Activated CD4-positive, alpha-beta T cell treated with anti-CD3 and anti-CD28 coated beads for 1 hour (primary cell): ENCODE measurements at places on chromosomes 11 and 22.

- DNase-seq, result no peak
Measured at GRCh38 chr11:67776852-67777520, 102.6 kb upstream of the ALDH3B2 start.

- no peak for DNase-seq
Measured at GRCh38 chr11:66361502-66361941, 10.0 kb downstream of the SLC29A2 start.

DNA sequence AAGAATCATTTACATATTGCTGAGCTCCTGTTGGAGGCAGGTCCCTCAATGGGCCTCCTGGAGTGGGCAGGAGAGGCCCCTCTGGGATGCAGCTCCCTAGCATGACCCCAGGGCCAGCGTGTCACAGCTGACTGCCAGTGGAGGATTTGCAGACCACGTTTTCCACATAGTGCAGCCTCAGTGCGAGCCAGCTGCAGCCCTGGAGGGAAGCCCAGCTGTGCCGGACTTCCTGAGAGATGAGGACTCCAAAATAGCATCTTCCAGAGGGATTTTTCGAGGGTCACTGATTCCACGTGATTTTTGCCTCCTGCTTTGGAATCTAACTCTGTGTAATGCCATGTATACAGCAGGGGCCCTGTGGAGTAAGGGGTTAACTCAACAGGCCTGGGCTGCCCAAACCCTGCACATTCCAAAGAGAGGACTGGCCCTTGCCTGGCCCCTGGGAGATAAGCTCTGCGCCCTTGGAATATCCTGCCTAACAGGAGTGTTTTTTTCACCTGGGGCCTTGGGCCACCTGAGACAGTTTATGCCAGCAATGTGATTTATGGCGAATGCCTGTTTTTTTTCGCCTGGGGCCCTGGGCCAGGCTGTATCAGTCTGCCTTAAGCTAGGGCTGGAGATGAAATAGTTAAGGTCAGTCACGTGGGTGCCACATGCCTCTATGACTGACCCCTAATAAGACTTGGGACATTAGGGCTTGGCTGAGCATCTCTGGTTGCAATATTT lies 47.4 kb downstream of the RPS6KA4 start:
- no peak for DNase-seq

DNA sequence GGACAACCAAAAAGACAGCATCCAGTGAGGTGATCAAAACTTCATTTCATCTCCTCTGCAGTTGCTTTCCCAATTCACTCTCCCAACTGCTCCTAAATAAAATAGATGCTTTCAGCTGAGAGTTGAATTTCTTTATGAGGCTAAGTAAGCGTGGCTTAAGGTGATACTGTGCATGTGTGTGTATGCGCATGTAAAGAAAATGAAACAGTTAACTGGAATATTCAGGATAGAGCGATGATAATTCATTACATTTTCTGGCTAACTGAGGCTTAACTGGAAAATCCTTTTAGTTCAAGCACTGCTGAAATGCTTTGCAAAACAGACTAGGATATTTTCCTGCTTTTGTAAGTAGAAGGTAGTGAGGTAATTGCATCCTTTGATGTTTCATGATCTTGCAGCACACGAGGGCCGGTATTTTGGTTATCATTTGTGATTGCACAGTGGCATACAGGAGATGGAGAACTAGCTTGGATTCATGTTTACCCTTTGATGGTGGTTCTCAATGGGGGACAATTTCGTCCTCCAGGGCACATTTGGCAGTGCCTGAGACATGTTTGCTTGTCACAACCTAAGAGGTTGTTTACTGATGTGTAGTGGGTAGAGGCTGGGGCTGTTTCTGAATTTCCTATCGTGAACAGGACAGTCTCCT lies 71.2 kb downstream of the ZBTB16 start:
- no peak for DNase-seq

DNA sequence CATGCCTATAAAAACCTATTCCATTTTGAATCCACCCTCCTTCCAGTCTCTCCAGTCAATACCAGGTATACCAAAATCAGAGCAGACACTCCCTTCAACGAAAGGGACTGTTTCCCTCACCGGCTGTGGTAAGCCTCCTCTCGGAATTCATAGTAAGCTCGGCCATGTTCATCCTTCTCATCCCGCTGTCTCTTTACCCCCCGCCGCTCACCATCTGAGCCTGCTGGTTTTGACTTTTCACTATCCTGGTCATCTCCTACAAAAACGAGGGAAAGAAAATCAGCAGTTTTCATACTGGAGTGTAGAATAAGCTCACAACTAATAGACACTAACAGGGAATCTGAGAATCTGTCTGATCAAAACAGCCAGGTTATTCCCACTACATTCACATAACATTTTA lies 3.1 kb downstream of the HNRNPUL2 start:
- DNase-seq, result no peak

GRCh38 chr11:120666121-120666639 lies 154.6 kb downstream of the GRIK4 start:
- DNase-seq, result no peak

- DNase-seq, result no peak
Measured at GRCh38 chr11:57440744-57441414, 14.0 kb upstream of the SLC43A3 start.

DNA sequence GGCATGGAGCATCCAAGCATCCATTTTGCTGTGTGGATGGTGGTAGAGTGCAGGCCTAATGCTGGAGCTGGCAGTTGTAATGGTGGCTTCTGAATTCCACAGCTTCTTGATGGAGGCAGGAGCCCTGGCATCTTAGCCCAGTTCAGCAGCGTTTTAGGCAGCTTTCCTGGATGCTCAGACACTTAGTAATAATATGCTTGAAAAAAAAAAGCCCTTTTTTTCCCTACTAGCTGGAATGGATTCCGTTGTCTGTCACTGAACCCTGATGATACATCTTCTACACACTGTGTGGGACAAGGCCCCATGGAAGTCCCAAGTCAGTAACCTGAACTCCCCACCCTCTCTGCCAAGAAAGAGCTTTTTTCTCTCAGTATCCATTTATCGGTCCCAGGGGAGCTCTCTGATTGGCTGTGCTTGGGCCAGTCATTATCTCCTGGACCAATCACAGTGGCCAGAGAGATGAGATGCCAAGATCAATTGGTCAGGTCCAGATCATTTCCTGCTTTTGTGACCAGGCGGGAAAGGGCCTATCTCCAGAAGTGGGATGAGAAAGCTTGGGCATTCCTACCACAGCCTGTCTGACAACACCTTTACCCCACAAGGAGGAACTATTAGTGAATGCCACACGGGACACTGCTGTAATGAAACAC lies 34.2 kb downstream of the MCM5 start:
- DNase-seq, result no peak

GRCh38 chr11:129317571-129317970 lies 58.1 kb upstream of the BARX2 start:
- DNase-seq, result no peak

DNA sequence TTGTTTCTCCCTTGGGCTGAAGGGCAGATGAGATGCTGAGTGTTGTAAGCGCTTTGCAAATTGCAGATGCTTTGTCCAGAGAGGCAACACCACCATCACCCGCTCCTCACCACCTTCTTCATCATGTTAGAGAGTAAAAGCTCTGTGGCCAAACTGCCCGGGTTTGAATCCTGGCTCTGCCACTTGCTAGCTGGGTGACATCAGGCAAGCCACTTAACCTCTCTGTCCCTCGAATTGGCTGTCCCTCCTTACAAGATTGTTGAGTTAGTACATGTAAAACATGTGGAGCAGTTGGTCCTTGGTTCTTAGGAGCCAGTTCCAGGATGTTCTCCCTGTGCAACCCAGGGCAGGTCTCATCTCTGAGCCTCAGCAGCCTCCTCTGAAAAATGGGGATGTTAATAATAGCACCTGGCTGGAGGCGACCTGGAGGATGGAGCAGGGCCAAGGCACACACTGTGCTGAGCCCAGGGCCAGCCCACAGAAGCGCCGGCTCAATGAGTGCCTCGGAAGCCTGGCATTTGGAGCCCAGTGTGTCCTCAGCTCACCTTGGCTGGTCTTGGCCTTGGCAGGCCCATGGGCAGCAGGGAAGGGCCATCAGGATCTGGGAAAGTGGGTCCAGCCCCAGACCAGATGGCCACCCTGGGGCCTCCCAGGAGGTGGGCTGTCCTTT lies 10.5 kb downstream of the C11orf86 start:
- DNase-seq, result no peak
